Activated CD8-positive, alpha-beta memory T cell treated with anti-CD3 and anti-CD28 coated beads, Interleukin-2, amount 10 ng/mL, durations not matched to agents 7 days and 5 days (primary cell): ENCODE measurements at places on chromosomes 3 and 15.

DNA sequence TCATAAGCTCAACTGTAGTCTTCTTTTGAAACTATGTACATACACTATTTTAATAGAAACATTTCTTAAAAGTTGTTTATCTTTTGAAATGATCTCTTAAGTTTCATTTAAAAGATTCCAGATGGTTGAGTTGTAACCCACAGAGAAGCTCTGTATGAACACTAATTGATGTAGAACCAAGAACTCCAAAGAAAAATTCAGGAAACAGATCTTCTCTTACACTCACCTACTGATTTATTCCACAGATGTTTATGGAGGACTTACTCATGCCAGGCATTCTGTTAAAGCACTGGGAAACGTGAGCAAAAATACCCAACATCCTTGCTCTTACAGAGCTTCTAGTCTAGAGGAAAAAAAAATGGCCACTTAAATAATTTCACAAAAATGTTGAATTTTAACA, 551.1 kb downstream of the NAALADL2 start:
- no peak for DNase-seq

- no peak for DNase-seq
Measured at GRCh38 chr15:78048628-78048920, 28.9 kb downstream of the TBC1D2B start.

GRCh38 chr3:190862209-190863118, at the start of gene GMNC:
GMNC (minus strand) TSS chr3:190862694; CDS start chr3:190862615, 79 bp downstream.
- DNase-seq: peak; percentile 58

GRCh38 chr15:75713338-75713895, 769 bp upstream of the CSPG4 start:
- DNase-seq: no peak

DNA sequence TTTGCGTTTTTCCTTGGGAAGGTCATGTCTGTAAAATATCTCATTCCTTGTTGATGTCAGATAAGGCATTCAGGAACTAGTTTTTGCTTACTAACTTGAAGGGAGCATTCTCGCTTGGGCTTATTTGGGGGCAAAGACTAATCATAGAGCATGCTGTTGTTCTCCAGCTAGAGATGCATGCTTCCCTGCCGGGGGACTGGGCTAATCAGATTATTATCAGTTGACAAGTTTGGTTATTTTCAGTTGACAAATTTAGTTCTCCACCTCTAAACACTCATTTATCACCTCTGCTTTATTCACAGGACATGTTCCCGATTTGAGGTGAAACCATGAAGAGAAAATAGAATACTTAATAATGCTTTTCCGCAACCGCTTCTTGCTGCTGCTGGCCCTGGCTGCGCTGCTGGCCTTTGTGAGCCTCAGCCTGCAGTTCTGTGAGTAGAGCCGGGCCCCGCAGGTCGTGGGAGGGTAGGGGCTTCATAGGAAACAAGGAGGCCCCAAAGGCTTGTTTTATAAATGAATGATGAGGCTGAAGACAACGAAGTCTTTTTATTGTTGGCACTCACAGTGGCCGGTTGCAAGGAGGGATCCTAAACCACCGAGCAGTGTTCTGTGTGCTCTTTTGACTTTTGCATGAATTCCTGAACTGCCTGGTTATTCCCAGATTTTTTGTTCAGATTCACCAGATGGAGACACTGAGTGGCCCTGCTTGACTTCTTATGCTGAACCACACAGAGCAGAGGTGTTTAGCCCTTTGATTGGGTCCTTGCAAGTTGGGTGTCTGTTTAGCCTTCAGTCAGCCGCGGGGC, 28.4 kb downstream of the PXYLP1 start:
- no peak for DNase-seq

- no peak for DNase-seq
Measured at GRCh38 chr3:139759470-139759869, 81.7 kb upstream of the NMNAT3 start.

DNA sequence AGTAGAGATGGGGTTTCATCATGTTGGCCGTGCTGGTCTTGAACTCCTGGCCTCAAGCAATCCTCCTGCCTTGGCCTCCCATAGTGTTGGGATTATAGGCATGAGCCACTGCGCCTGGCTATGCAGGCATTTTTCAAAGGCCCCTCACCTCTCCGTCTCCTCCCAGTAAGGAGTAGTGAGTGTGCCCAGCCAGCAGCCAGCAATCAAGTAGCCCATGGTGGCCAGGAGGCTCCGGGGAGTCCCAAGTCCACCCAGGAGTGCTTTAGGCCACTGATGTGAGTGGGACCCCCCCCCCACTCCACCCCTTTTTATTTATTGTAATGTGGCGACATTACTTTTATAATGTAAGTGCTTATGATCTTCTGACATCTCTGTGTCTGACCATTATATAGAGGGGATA, 8.1 kb downstream of the ISG20 start:
- DNase-seq: peak; percentile 28
